ENCODE measurements at places on chromosomes 4 and X.

- DNase-seq: no peak
These were observed 20.5 kb downstream of the NOP14 start for GRCh38 chr4:2942532-2943363.

GRCh38 chr4:3858046-3858730 lies 92.0 kb downstream of the ADRA2C start:
- DNase-seq: no peak

DNA sequence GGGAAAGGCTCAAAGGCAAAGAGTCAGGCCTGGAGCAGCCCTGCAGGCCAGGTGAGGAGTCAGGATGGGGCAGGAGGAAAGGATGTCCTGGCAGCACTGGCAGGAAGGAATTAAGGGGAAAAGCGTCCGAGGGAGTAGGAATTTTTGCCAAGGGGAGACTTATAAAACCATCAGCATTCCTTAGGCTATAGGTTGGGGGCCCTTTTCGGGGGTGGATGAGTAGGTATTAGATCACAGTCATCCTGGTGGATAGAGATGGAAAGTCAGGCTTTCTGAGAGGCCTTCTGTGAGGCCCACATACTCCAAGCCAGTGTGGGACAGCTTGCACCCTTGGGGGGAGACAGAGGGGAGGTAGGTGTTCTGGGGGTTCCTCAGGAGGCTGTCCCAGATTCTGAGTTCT lies 12.3 kb downstream of the STARD8 start:
- DNase-seq: no peak

DNA sequence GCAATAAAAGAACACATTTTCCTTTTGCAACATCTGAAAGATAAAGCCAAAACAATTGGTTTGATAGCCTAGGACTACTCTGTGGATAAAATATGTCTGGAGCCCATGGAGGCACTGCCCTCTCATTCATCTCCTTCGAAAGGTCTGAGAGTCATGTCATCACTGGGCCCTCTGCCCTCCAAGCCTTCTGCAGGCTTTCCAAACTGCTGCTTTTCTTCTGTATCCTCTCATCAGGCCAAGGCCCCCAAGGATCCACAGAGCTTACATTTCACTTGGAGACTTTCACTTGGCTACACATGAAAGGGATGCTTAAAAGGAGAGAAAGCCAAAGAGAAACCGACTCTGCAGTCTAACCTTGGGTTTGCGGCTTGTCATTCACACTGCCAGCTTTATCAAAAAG lies 109.9 kb downstream of the SH3RF1 start:
- DNase-seq: no peak

GRCh38 chrX:120790552-120790951 lies 85.1 kb downstream of the CT47B1 start:
- DNase-seq: no peak

- no peak for DNase-seq
These were observed 162.3 kb downstream of the CPEB2 start for GRCh38 chr4:15164571-15164970.

DNA sequence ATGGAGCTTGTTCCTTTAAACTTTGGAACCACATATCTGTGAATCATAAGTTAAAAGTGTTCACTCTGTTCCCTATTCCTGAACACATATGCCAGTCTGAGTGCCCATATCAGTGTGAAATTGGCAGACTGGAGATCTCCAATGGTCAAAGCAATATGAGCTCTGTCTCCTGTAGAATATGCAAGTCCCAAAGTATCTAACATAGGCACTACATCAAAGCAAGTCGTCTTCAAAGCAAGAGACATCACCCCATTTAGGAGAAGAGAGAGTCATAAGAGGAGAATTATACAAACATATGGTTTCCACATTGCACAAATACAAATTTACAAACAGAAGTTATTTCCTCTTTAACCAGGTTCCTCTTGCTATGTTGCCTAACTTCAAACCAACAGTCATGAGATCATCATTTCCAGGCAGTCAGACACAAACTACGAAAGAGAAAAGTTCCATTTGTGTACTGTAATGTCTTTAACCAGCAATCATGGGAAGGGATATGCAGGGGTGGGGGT lies 9.9 kb upstream of the GK start:
- DNase-seq: no peak

GRCh38 chr4:150251752-150252190 lies 173.5 kb downstream of the DCLK2 start:
- no peak for DNase-seq

DNA sequence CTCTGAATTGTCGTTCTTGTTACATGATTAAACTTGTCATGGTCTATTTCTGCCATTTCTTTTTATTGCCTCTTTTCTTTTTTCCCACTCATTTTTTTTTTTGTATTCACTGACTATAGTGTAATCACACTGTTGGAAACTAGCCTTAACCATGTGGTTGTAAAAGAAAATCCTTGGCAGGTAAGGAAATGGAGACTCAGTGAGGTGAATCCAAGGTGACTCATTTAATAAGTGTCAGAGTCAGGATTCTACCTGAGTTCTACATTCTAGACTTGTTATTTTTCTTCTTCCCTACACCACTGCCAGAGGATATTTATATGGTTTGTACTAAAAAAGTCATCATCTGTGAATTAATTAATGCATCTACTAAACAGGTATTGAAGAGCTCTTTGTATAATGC lies 152.2 kb downstream of the CBLL2 start:
- no peak for DNase-seq

DNA sequence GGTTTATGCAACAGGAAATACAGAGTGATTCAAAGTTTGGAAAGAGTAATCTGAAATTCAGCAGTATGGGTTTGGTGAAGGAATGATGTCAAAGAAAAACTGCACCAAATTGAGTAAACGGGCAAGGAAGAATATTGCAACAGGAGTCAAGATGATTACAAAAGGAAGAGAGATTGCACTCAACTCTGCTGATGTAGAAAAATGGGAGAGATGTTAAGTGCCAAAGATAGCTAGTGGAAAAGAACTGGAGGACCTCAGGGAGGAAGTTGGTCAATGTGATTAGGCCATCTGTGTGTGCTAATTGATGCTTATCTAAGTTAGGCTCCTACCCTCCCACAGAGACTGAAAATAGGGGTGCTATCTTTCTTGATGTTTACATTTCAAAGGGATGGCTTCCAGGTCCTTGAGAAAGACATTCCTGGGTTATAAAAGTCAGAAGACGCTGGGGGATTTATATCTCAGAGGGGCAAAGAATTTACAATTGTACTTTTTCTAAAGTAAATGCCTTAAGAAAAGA lies 167.4 kb upstream of the FAM47A start:
- no peak for DNase-seq

GRCh38 chr4:176939445-176939844 lies 146.7 kb upstream of the VEGFC start:
- no peak for DNase-seq

DNA sequence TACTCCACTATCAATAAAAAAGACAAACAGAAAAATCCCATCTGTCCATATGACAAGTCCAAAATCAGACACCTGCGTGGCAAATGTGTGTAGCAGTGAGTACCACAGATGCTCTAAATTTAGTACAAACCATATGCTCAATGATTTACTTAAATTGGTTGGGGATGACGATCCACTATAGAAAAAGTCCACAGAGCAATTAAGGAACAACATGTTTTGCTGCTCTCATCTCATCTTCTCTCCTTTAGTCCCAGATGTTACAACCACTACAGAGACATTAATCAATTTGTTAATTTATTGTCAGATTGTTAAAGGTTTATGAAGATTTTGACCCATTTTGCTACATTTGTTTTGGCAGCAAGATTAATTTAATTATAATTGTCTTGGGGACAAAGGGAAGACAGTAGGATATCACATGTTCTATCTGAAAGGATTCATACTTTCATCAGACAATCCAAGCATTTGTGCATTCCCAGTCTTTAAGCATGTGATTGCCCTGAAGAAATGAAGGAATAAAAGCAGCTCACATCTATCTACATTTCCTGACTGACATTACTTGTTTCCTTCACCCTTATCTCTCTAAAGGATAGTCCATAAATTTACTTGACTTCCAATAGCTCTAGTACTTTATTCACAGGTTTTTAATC lies 2268.1 kb downstream of the PCDH7 start:
- no peak for DNase-seq

DNA sequence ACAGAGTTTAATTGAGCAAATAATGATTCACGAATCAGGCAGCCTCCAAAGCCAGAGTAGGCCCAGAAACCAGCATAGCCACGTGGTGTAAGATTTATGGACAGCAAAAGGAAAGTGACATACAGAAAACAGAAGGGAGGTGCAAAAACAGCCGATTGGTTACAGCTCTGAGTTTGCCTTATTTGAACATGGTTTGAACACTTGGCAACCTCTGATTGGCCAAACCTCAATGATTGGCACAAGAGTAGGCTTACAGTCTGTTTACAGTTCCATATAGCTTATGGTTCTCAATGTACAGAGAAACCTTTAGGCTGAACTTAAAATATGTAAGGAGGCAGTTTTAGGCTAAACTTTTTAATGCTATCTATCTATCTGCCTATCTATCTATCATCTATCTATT lies 394.8 kb downstream of the CFAP47 start:
- no peak for DNase-seq

GRCh38 chr4:78747475-78747922 lies 28.7 kb upstream of the BMP2K start:
- DNase-seq: no peak

DNA sequence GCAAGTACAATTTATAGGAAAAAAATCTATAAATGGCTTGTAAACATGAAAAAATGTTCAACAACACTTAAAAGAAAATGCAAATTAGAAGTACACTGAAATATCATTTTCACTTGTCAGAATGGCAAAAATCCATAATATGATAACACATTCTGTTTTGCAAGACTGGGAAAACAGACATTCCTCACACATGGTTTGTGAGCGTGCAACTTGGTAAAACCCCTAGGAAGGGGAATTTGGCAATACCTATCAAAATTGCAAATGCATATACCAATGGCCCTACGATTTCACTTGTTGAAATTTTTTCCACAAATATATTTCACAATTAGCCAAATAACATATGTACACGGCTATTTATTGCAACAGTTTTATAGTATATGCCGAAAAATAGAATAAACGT lies 31.4 kb downstream of the TBC1D9 start:
- no peak for DNase-seq

- no peak for DNase-seq
These were observed 546.0 kb downstream of the BCOR start for GRCh38 chrX:39551762-39552161.

GRCh38 chrX:2501559-2502102 lies 855 bp upstream of the DHRSX start:
- DNase-seq: no peak

DNA sequence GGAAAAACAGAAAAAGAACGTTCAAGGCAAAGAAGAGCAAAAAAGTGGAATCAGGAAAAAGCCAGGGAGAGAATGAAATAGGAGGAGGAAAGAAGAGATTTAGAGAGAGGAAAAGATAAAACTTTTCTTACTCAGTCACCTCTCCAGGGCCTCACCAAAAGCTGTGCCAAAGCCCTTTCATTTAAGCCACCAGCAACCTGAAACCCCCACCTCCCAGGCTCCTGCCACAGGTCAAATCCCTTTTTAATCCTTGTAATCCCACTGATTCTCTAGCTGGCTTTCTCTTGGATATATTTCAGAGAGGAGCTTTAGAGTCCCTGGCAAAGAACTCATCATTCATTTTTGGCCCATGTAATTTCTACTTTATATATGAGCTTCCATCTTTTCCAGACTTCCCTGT lies 25.7 kb upstream of the XIAP start:
- no peak for DNase-seq

DNA sequence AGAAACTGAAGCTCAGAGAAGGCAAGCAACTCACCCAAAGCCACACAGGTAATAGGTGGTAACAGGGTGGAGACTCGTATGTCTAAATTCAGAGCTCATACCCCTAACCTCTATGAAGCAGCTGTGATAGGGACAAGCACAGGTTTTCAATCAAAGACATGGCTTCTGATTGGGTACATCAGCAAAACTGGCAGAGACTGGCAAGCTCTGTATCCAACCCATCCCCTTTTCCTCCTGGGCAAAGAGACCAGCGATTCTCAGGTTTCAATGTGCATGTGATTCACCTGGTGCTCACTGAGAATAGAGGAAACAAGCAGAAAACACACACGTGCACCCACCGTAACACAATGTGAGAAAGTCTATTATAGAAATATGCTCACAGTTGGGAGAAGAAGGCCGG lies 153.0 kb downstream of the SMIM20 start:
- no peak for DNase-seq

GRCh38 chr4:137861682-137862081 lies 329.4 kb upstream of the PCDH18 start:
- DNase-seq: no peak

DNA sequence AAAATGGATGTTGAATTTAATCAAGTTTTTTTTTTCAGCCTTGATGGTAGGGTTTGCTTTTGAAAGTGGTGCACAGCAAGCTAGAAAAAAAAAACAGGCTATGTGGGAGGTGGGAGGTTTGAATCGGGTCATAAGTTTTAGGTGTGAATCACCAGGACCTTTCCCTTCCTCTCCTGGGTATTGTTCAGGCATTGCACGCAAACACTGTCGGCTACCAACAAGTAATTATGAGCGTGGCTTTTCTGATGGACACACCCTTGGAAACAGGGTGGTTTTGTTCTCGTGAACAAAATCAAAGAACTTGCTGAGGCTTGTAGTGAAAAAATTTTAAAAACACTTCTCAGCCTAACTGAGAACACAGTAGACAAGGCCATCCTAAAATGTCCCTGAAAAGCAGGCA lies 18.1 kb downstream of the PIR start:
- DNase-seq: no peak

- DNase-seq: no peak
These were observed 236.9 kb downstream of the AR start for GRCh38 chrX:67780694-67781109.

DNA sequence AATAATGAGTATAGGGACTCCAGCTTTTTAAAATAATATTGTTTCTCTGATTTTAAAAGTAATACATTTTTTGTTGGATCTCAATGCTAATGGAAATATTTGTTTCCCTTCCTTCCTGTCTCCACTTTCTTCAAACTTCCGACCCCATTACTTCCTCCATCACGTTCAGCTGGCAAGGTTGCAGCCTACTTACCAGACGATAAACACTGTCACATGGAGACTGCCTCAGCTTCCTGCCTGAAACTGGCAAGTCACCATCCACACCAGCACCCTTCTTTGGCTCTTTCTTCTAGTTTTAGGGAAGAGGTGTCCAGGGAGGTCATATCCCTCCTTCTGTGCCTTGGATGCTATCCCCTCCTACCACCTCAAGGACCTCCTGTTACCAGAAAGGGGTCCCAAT lies 3.4 kb upstream of the INTU start:
- no peak for DNase-seq

DNA sequence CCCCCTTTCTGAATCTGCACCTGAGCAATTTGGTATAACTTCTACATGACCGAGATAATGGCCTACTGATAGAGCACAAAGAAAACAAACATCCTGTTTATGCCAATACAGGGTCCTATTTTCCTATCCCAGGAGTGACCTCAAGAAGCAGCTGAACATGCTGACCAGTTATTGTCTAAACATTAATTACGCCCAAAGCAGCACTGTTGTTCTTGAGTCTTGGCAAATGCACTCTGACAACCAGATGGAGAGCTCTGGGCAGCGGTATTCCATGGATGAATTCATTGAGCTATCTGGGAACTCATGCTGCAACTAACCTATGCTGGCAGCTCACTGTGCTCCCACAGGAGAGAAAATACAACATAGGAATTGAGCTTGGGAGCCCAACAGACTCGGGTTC lies 52.6 kb downstream of the PCYT1B start:
- DNase-seq: no peak

- DNase-seq: no peak
These were observed 63.1 kb downstream of the SLC10A7 start for GRCh38 chr4:146458594-146458993.

- DNase-seq: no peak
These were observed 1.1 kb downstream of the RAB39B start for GRCh38 chrX:155262970-155263754.

GRCh38 chr4:140069066-140069465 lies 84.9 kb downstream of the MAML3 start:
- DNase-seq: no peak

All from NCI-H2107 (cell line).